Epithelial cell of alveolus of lung (primary cell): ENCODE measurements at places on chromosomes 1 and 21. TPM values are rescaled to one million over a fixed set of nuclear protein-coding genes. Genes with fewer than 3 reads are reported as not detected.

CHI3L1 gene
- 1.8 TPM in 1 of 2 replicates, not detected in the other for total RNA-seq

APP gene
- 291 and 360 TPM in 2 replicates for total RNA-seq

MANEAL gene
- not detected in 2 replicates for total RNA-seq

TTLL7 gene
- total RNA-seq, result 4.3 and 5.6 TPM in 2 replicates

RWDD3 gene
- 8.1 and 9.3 TPM in 2 replicates for total RNA-seq

TMEM51 gene
- total RNA-seq, result 14.1 and 21.6 TPM in 2 replicates

TNFAIP8L2 gene
- not detected in 2 replicates for total RNA-seq

AMY1B gene
- total RNA-seq, result not detected in 2 replicates

SELP gene
- total RNA-seq, result not detected in 2 replicates

EBNA1BP2 gene
- total RNA-seq, result 29.1 and 73.8 TPM in 2 replicates
